ENCODE measurements at places on chromosomes 7 and 10.

GRCh38 chr7:34726221-34726620 lies 68.2 kb downstream of the NPSR1 start:
- peaks cover 15% of the 10 kb centered on the region for H3K4me1 ChIP-seq
- no peaks in the 10 kb centered on the region for H3K36me3 ChIP-seq
- no peak overlapping the region for H3K27ac ChIP-seq
- H3K4me3 ChIP-seq = no peak overlapping the region
- H3K27me3 ChIP-seq = no peaks in the 10 kb centered on the region

DNA sequence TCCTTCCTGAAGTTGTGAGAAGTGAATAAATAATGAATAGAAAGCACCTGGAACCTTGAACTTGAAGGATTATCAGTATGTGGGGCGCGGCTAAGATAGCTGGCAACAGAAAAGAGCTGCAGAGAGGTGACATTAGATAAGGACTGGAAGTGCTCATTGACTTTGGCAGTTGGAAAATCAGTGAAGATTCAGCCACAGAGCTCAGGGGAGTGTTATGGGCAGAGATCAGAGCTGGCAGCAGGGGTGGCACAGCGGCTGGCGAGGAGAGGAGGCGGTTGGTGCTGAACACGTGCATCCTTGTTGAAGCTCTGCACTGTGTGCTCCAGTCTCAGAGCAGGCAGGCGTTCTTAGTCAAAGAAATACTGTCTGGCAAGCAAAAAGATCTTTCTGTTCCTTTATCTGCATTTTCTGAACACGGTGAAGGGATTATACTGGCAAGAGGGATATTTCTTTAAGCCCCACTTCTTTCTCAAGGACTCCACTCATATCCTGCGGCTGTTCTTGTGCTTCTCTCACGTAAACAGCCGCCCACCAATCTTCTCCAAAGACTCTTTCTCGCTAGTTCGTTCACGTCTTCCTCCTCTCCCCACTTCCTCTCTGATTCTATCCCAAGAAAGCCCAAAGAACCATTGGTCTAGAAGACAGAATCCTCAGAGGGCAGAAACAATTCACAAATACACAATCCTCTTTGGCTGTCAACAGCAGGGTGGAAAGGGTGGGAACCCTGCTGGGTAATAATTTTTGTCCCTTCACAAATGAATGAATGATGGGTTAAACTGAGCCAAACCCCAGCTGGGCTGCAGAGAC lies 38.6 kb upstream of the ADD3 start:
- H3K4me1 ChIP-seq = no peaks in the 10 kb centered on the region
- no peaks in the 10 kb centered on the region for H3K27me3 ChIP-seq
- no peak for DNase-seq
- no peak overlapping the region for H3K27ac ChIP-seq

GRCh38 chr10:74927701-74928100 lies 101.3 kb downstream of the KAT6B start:
- H3K4me3 ChIP-seq = no peak overlapping the region
- no peaks in the 10 kb centered on the region for H3K36me3 ChIP-seq
- no peaks in the 10 kb centered on the region for H3K27me3 ChIP-seq
- no peak for DNase-seq
- H3K27ac ChIP-seq = peak overlapping the region; percentile 51

DNA sequence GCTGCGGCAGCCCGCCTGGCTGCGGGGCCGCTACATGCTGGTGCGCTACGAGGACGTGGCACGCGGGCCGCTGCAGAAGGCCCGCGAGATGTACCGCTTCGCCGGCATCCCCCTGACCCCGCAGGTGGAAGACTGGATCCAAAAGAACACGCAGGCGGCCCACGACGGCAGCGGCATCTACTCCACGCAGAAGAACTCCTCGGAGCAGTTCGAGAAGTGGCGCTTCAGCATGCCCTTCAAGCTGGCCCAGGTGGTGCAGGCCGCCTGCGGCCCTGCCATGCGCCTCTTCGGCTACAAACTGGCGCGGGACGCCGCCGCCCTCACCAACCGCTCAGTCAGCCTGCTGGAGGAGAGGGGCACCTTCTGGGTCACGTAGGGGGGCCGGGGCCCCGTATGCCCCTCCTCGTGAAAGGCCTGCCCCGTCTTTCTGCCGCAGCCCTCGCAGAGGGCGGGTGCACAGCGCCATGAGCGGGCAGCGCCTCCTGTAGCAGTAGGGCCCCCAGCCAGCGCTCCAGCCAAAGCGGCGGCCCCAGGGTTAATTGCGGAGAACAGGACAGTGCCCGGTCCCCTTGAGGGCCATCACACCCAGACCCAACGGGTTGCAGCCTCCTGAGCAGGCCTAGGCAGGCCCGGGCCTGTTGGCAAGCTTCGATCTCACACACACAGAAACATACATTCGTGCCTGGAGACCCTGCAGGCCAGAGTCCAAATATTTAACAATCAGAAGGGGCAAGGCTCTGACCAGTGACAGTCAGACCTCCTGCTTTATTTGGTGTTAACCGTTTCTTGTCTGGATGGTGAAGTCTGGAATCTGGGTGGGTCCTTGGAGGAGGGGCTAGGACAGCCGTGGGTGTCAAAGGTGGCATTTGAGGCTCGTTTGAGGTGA lies 44.1 kb downstream of the CHST3 start:
- H3K36me3 ChIP-seq = no peaks in the 10 kb centered on the region
- H3K4me1 ChIP-seq = no peaks in the 10 kb centered on the region
- H3K4me3 ChIP-seq = no peak overlapping the region
- no peaks in the 10 kb centered on the region for H3K27me3 ChIP-seq
- no peak overlapping the region for H3K27ac ChIP-seq

DNA sequence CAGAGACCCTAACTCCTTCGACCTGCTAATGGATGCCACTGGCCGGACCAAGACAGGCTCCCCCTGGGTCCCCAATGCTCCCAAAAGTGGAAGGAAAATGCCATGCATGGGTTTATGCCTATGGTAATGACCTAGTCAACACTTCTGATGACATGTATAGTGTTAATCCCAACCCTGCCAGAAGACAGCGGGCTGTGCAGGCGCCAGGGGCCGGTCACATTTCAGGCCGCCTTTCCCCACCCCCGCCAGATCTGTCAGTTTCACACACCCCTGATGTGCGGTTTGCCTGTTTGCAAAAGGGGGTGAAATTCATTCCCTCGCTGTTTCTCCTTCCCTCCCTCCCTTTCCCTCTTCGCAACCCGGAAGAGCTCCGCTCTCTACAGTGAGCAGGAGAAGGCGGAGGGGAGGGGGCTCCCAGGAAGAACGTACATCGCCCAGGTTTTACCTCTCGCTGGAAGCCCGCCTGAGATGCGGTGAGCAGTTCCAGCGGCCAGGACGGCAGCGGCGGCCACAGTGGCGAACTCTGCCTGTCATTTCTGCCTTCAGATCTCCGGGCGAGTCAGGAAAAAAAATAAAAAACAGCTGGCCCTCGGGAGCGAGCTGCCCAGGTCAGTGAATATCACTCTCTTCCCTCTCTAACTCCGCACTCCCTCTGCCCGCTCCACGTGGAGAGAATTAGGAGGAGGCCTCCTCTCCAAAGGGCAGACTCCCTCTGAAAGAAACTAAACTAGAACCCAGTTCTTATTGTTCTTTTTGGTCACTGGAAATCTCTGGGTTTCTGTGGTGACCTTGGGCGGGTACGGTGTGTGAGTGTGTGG lies 9.4 kb upstream of the GATA3 start:
- H3K27me3 ChIP-seq = peaks cover 86% of the 10 kb centered on the region
- peaks cover 57% of the 10 kb centered on the region for H3K4me1 ChIP-seq
- H3K4me3 ChIP-seq = peak overlapping the region; percentile 67

- no peaks in the 10 kb centered on the region for H3K27me3 ChIP-seq
- peaks cover 3% of the 10 kb centered on the region for H3K36me3 ChIP-seq
Observed at GRCh38 chr7:99648843-99649242, 31.0 kb downstream of the CYP3A5 start.

GRCh38 chr10:89954787-89955566 lies 253.6 kb downstream of the KIF20B start:
- no peaks in the 10 kb centered on the region for H3K4me1 ChIP-seq
- no peak overlapping the region for H3K4me3 ChIP-seq
- H3K27me3 ChIP-seq = peaks cover 13% of the 10 kb centered on the region
- no peak overlapping the region for H3K27ac ChIP-seq
- H3K36me3 ChIP-seq = no peaks in the 10 kb centered on the region

GRCh38 chr10:101018600-101019439 lies 12.1 kb downstream of the PDZD7 start:
- H3K4me3 ChIP-seq = no peak overlapping the region
- peaks cover 7% of the 10 kb centered on the region for H3K36me3 ChIP-seq
- peaks cover 16% of the 10 kb centered on the region for H3K4me1 ChIP-seq

GRCh38 chr7:148084138-148084537 lies 506.4 kb upstream of the C7orf33 start:
- no peaks in the 10 kb centered on the region for H3K36me3 ChIP-seq
- no peaks in the 10 kb centered on the region for H3K4me1 ChIP-seq
- H3K4me3 ChIP-seq = no peak overlapping the region
- DNase-seq = no peak
- H3K27me3 ChIP-seq = no peaks in the 10 kb centered on the region

DNA sequence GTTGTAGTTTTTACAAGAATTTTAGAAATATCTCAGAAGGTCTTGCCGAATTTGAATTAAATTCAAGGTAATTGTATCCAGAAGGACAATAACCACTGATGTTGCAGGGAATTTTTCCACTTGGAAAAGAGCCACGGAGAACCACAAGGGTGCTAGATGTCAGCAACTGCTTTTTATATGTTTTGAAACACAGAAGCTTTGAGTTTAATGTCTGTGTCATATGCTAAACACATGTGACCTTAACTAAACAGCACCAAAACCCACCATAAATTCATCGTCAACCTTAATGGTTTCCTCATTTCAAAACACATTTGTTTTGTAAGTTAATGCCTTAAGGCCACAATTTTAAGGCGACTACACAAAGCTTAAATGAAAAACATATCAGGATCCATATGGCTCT lies 106.9 kb downstream of the COL28A1 start:
- H3K27ac ChIP-seq = no peak overlapping the region
- no peak for DNase-seq
- H3K4me1 ChIP-seq = no peaks in the 10 kb centered on the region
- H3K36me3 ChIP-seq = no peaks in the 10 kb centered on the region
- H3K27me3 ChIP-seq = peaks cover 23% of the 10 kb centered on the region

- H3K27me3 ChIP-seq = no peaks in the 10 kb centered on the region
- peaks cover 4% of the 10 kb centered on the region for H3K36me3 ChIP-seq
- no peak for DNase-seq
- H3K27ac ChIP-seq = no peak overlapping the region
- no peaks in the 10 kb centered on the region for H3K4me1 ChIP-seq
Observed at GRCh38 chr7:7607010-7607409, 33.5 kb upstream of the UMAD1 start.

GRCh38 chr10:130575756-130576285 lies 439.6 kb downstream of the GLRX3 start:
- H3K27me3 ChIP-seq = peaks cover 10% of the 10 kb centered on the region
- no peak overlapping the region for H3K27ac ChIP-seq
- no peak overlapping the region for H3K4me3 ChIP-seq
